ENCODE measurements at places on chromosomes 4 and X. TPM values are rescaled to one million over a fixed set of nuclear protein-coding genes. Genes with fewer than 3 reads are reported as not detected.

The TMEM154 gene
- total RNA-seq = 0.64 TPM

The MAMLD1 gene
- total RNA-seq = 3.5 TPM

The PSAPL1 gene
- not detected for total RNA-seq

The TMSB15B gene
- total RNA-seq = not detected

The SPANXN3 gene
- not detected for total RNA-seq

The CT47B1 gene
- not detected for total RNA-seq

The MAGEA2 gene
- not detected for total RNA-seq

The MSX1 gene
- 0.19 TPM for total RNA-seq

The XG gene
- not detected for total RNA-seq

The WDR17 gene
- 0.13 TPM for total RNA-seq

The ETDA gene
- not detected for total RNA-seq

The PTPN13 gene
- 0.74 TPM for total RNA-seq

The MUC7 gene
- not detected for total RNA-seq

The CT45A10 gene
- not detected for total RNA-seq

The HERC6 gene
- 4.2 TPM for total RNA-seq

The MED12 gene
- 7.8 TPM for total RNA-seq

The WDR13 gene
- 77.8 TPM for total RNA-seq

The CACNA1F gene
- total RNA-seq = not detected

The REELD1 gene
- 0.44 TPM for total RNA-seq

The CXorf49 gene
- total RNA-seq = not detected

The HSFX4 gene
- not detected for total RNA-seq

The ARX gene
- not detected for total RNA-seq

The TEX13C gene
- not detected for total RNA-seq

The NWD2 gene
- total RNA-seq = not detected

The LUZP4 gene
- total RNA-seq = not detected

The FHIP1A gene
- 0.74 TPM for total RNA-seq

The RASL11B gene
- total RNA-seq = 0.42 TPM

The SLC2A9 gene
- total RNA-seq = 19.6 TPM

The CTSO gene
- 23.8 TPM for total RNA-seq

The RPL36A gene
- total RNA-seq = 787 TPM

The FGFBP2 gene
- total RNA-seq = not detected

The UBA6 gene
- total RNA-seq = 24.9 TPM

The VAMP7 gene
- 23.8 TPM for total RNA-seq

The DCHS2 gene
- total RNA-seq = not detected

The RAB33A gene
- 0.55 TPM for total RNA-seq

The PCYT1B gene
- 0.20 TPM for total RNA-seq

The HSD17B13 gene
- 162 TPM for total RNA-seq

The FDCSP gene
- not detected for total RNA-seq

The OTUD6A gene
- total RNA-seq = not detected

The IQSEC2 gene
- total RNA-seq = 1.9 TPM

The DTHD1 gene
- 0.12 TPM for total RNA-seq

The CT83 gene
- not detected for total RNA-seq

The RENBP gene
- 2.2 TPM for total RNA-seq

The COL25A1 gene
- total RNA-seq = 0.06 TPM

The TMPRSS11B gene
- not detected for total RNA-seq

The VEGFC gene
- total RNA-seq = 1.4 TPM

The C1QTNF7 gene
- total RNA-seq = 0.18 TPM

The SHROOM2 gene
- total RNA-seq = 6.8 TPM

The PLA2G12A gene
- total RNA-seq = 22.0 TPM

The TNMD gene
- not detected for total RNA-seq

The POU3F4 gene
- total RNA-seq = not detected

The WAS gene
- 7.2 TPM for total RNA-seq

The DGAT2L6 gene
- total RNA-seq = not detected

The ELMOD2 gene
- 16.7 TPM for total RNA-seq

The STIM2 gene
- total RNA-seq = 9.6 TPM

The GPC4 gene
- total RNA-seq = 0.92 TPM

The SEC31A gene
- total RNA-seq = 147 TPM
